ENCODE measurements at places on chromosomes 5 and 9.

GRCh38 chr5:143340891-143341685 is 62.4 kb downstream of the NR3C1 start:
- H3K27me3 ChIP-seq = no peaks in the 10 kb centered on the region
- peak overlapping the region; percentile 74 for H3K27ac ChIP-seq
- no peaks in the 10 kb centered on the region for H3K36me3 ChIP-seq
- no peak for DNase-seq
- no peak overlapping the region for H3K4me3 ChIP-seq

GRCh38 chr9:121213136-121213806 is 11.6 kb upstream of the RAB14 start:
- H3K4me3 ChIP-seq = no peak overlapping the region
- peak overlapping the region; percentile 62 for H3K27ac ChIP-seq
- H3K27me3 ChIP-seq = no peaks in the 10 kb centered on the region
- DNase-seq = peak; percentile 96

GRCh38 chr5:177071666-177072385 is 14.9 kb upstream of the FGFR4 start:
- no peaks in the 10 kb centered on the region for H3K27me3 ChIP-seq
- no peaks in the 10 kb centered on the region for H3K4me1 ChIP-seq
- H3K27ac ChIP-seq = no peak overlapping the region
- H3K4me3 ChIP-seq = no peak overlapping the region
- DNase-seq = peak; percentile 81
- H3K36me3 ChIP-seq = no peaks in the 10 kb centered on the region

DNA sequence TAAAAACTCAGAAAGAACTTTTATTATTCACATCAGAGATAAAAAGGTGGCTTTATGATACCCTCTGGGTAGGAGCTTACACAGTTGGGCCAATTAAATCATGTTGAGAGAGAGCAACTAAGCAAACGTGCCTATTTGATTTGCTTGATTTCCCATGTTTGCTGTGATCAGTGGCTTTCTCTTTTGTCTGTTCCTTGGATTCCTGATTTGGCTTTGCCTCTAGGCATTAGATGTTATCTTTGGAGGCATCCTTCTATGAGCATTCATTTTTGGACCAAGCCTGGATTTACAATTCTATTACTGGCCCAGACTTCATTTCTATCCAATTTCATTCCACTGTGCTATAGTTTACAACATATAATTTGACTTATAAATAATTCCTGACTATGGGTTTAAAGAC is 35.9 kb downstream of the VCAN start:
- H3K36me3 ChIP-seq = no peaks in the 10 kb centered on the region
- no peaks in the 10 kb centered on the region for H3K4me1 ChIP-seq
- H3K4me3 ChIP-seq = no peak overlapping the region
- no peaks in the 10 kb centered on the region for H3K27me3 ChIP-seq

DNA sequence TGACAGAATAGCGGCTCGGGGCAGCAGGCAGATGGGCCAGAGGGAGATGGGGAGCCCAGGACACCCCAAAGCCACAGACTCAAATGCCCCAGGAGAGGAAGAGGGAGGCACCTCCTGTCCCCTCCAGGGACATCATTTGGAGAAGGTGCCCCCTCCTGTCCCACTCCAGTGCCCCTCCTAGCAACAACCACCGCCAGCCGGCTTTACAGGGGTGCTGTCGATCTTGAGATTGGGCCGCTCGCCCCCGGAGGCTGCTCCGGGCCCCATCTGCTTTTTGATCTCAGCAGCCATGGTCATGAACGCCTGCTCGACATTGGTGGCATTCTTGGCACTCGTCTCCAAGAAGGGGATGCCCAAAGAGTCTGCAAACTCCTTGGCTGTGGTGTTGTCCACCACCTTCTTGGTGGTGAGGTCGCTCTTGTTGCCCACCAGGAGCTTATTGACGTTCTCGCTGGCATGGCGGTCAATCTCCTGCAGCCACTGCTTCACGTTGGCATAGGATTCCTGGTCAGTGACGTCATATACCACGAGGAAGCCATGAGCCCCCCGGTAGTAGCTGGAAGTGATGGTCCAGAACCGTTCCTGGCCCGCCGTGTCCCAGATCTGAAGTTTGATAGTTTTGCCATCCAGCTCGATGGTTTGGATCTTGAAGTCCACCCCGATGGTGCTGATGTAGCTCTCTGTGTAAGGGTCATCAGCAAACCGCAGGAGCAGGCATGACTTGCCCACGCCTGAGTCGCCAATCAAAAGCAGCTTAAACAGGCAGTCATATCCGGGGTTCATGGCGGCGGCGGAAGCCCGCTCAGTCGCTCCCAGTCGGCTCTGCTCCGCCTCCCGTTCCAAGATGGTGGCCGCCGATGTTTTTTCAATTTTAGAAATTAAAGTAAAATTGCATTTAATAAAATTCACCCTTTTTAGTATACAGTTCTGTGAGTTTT is 14.0 kb upstream of the FRMPD1 start:
- no peaks in the 10 kb centered on the region for H3K27me3 ChIP-seq

DNA sequence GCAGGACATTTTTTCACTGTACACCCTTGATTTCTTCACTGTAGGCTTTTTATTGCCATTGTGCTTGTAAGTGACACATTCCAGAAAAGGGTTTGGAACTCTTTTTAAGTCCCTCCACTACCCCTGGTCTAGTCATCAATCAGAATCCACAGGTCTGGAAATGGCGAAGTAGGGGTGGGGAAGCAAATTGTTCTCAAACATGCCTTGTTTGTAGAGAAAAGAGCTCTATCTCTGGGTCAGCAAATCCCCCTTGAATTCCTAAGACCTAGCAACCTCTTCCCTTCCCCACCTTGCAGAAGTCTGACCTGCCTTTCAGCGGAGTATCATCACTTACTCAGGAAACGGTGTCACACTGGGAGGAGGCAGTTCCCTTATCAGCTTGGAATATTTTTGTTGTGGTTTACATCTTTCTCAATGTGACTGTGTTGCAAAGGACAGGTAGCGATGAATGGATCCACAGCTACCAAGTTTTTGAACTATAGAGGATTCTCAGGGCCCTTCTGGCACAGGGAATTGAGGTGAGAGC is 3.2 kb downstream of the SH3RF2 start:
- H3K27me3 ChIP-seq = no peaks in the 10 kb centered on the region
- no peak overlapping the region for H3K4me3 ChIP-seq
- H3K4me1 ChIP-seq = no peaks in the 10 kb centered on the region
- no peak overlapping the region for H3K27ac ChIP-seq
- no peak for DNase-seq

Measured in sigmoid colon (tissue), 7 donors.